Stimulated activated naive CD8-positive, alpha-beta T cell treated with anti-CD3 and anti-CD28 coated beads, Interleukin-15, Interleukin-2, amounts not matched to agents 100 U/mL and 50 U/mL, for 24 hours (primary cell): ENCODE measurements at places on chromosomes 2 and 18.

DNA sequence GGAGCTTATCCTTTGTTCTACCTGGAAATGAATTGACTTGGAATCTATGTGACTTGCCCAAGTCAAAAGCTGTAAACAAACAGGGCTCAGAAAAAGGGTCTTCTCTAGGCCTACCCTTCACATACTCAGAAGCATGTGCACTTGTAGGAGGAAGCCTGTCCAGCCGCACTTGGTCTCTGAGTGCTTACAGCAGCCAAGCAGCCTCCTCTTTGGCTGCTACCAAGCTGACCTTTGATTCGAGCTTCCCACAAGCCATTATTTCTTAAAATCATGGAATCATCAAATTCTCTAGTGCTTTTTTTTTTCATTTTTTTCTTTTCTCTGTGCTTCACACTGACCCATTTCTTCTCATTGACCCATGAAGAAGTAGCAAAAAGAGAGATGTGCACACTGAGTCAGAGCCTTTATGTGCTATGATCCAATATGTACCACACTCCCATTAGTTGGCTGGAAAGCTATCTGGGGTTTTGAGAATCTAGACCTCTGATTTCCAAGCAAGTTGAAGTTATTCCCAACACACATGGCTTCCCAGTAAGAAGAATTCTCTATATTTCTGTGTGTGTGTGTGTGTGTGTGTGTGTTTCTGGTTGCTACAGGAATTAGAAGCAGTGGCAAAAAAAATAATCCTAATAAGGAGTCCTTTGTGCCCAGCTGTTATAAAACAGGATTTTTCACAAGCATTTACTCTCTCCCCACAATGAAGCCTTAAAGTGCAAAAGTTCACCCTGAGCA, 550.3 kb upstream of the TNP1 start:
- DNase-seq: no peak

DNA sequence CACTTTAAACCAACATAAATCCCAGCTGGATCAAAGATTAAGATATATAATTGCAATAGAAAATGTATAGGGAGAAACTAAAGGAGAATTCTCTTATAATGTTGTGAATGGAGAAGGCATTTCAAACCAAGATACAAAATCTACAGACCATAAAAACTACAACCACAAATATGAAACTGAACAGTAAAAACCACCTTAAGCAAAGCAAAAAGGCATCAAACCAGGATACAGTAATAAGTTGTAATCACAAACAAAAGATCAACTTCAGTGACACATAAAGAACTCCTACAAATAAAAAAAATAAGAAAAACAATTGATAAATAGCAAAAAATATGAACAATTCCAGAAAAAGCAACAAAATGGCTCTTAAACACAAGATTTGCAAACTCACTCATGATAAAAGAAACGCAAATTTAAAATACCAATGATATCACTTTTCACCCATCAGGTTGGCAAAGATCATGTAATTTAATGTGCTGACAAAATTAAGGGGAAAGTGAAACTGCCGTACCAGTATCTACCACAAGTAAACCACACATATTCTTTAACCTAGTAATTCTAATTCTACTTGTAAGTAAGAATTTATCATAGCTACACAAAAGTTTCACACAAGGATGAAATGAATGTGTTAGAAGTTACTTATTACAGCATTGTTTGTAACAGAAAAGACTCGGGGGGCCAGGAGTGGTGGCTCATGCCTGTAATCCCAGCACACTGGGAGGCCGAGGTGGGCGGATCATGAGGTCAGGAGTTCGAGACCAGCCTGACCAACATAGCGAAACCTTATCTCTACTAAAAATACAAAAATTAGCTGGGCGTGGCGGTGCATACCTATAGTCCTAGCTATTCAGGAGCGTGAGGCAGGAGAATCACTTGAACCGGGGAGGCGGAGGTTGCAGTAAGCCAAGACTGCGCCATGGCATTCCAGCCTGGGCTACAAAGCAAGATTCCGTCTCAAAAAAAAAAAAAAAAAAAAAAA, 101.9 kb downstream of the USP34 start:
- peak; percentile 15 for DNase-seq

GRCh38 chr2:180999274-180999964, 19.0 kb downstream of the UBE2E3 start:
- DNase-seq: no peak

DNA sequence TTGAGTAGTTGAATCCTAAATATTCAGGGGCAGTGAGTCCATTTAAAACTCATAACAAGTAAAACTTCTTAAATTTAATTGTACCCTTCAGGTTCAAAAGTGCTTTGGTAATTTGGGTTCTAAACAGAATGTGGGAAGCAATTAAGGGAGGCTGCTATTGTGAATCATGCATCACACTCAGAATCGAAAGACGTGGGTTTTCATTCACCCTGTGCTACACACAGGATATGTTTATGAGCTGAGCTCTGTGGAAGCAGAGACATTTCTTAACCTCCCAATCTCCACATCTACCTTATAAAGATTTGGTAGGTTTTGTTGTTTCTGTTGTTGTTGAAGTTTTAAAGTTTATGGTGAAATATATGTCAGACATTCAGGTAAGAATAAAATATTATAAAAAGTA, 633.4 kb downstream of the DPP10 start:
- DNase-seq: no peak

DNA sequence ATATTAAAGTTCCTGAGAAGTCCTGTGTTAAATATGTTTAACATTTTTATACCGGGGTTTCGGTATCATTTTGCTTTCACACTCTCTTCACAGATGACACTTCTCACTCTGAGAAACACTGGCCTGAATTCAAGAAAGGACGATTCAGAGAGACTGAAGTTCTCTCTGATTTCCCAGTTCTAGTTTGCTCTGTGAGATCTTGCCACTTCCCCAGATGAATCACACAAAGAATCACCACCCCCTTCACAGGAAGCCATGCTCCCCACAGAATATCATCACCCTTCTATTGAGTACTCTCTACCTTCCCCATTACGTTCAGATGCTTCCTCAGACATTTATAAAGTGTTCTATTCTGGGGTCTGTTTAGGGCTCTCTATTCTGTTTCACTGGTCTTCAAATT, 16.1 kb upstream of the CD207 start:
- DNase-seq: no peak

DNA sequence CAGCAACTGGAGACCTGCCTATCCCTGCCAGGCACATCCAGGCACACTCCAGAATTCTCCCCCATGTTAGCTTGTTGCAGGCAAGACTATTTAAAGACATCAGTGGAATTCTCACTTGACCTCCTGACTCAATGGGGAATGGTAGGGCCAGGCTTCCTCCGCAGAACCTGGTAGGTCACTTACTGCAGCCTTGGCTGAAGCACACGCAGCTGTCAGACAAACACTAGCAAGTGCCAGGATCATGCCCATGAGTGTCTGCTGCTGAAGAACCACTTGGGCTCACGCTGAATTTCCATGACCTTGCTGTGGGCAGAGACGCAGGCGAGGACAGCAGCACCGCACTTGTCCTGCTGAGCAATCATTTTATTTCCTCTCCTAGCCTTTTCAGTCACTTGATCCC, 3.2 kb downstream of the LRRC30 start:
- DNase-seq: no peak

GRCh38 chr2:234334151-234334550, 162.7 kb downstream of the ARL4C start:
- DNase-seq: no peak

DNA sequence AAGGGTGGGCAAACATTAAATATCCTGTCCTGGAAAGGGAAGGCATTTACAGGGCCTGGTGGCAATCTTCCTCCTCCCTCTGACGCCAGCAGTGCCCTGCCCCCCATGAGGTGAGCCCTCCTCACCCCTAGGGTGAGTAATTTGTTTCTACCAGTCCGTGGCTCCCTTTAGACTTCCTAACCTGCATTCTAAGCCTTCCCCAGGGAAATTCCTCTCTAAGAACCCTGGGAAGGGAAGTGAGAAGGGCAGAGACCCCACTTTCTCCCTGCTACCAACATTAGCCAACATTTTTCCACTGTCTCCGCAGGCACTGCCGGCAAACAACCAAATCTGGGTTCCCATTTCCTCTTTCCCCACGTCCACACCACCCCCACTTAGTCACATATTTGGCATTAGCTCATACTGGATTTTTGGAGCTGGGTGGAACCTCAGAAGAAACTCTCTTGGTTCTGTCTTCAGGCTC, 69.3 kb downstream of the NRP2 start:
- no peak for DNase-seq

- no peak for DNase-seq
These were observed 84.3 kb downstream of the EFEMP1 start for GRCh38 chr2:55839182-55839819.

GRCh38 chr2:143345887-143346787, 216.9 kb downstream of the ARHGAP15 start:
- no peak for DNase-seq

DNA sequence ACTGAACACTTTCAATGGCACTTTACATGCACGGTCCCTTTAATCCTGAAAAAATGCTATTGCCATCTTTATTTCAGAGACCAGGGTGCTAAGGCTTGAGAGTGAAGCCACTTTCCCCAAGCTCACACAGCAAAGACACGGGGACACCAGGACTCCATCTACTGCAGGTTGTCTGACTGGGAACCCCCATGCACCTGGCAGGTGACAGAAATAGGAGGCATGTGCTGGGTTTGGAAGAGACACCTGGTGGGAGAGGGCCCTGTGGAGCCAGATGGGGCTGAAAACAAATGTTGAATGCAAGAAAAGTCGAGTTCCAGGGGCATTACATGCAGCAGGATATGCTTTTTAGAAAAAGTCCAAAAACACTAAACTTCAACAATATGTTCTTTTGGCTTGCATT, 5.2 kb upstream of the EHD3 start:
- no peak for DNase-seq

DNA sequence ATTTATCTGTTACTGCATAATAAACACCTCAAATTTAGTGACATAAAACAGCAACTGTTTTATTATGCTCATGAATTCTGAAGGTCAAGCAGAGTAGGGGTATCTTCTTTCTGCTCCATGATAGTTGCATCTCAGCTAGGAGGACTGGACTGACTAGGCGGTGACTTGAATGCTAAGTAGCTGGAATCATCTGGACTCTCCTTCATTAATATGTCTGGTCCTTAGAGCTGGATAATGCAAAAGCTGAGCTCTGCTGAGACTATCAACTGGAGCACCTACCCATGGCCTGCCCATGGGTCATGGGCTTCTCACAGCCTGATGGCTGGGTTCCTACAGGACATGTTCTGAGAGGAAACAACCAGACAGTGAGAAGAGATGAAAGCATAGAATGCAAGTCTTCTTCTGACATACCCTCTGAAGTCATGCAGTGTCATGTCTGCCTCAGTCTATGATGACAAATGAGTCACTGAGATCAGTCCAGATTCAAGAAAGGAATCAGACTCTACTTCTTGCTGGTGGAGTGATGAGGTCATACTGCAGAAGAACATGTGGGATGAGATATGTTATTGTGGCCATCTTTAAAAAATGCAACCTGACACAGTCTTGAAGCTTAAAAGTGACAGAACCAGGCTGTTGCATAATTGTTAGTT, 174.2 kb upstream of the OSR1 start:
- no peak for DNase-seq

DNA sequence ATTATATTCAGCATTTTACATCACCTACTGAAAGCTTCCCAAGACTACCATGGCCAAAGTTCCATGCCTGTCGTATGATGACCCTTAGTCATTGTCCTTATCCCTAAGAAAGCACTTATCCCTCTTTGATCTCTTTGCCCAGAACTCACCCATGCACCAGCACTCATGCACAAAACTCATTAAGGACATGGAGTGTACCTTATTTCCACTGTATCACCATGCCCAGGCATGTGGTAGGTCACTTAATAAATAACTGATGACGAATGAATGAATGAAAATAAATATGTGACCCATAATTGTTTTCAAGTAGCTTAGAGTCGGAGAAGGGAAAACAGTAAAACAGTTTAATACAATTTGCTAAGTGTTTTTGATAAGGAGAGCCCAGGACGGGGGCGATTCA, 220.1 kb downstream of the IKZF2 start:
- no peak for DNase-seq

- DNase-seq: no peak
These were observed 1233.0 kb upstream of the NRXN1 start for GRCh38 chr2:52264911-52265310.

- no peak for DNase-seq
These were observed 105.4 kb downstream of the DSEL start for GRCh38 chr18:67411116-67411515.

- DNase-seq: no peak
These were observed 324.1 kb downstream of the DLGAP1 start for GRCh38 chr18:4130734-4131719.

GRCh38 chr2:186031229-186031628, 292.6 kb downstream of the FSIP2 start:
- DNase-seq: no peak

DNA sequence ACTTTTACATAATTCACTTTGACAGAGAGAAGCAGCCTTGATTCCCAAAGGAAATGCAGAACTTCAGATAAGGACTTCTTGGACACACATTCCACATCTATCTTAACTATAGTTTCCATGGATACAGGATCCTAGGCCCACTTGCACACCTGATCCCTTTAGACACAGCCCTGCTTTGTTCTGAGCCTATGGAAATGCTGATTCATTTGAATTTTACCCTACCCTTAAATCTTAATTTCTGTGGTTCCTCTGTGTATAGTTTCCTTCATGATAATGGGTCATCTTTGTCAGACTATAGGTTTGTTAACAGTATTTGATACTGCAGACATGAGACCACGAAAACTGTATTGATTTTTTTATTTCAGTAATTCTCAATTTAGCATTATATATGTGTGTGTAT, 77.4 kb downstream of the ACTR3 start:
- DNase-seq: no peak

- DNase-seq: no peak
These were observed 26.5 kb downstream of the STEAP3 start for GRCh38 chr2:119249855-119250717.

- no peak for DNase-seq
These were observed 322.6 kb downstream of the ASXL3 start for GRCh38 chr18:33900638-33901037.

DNA sequence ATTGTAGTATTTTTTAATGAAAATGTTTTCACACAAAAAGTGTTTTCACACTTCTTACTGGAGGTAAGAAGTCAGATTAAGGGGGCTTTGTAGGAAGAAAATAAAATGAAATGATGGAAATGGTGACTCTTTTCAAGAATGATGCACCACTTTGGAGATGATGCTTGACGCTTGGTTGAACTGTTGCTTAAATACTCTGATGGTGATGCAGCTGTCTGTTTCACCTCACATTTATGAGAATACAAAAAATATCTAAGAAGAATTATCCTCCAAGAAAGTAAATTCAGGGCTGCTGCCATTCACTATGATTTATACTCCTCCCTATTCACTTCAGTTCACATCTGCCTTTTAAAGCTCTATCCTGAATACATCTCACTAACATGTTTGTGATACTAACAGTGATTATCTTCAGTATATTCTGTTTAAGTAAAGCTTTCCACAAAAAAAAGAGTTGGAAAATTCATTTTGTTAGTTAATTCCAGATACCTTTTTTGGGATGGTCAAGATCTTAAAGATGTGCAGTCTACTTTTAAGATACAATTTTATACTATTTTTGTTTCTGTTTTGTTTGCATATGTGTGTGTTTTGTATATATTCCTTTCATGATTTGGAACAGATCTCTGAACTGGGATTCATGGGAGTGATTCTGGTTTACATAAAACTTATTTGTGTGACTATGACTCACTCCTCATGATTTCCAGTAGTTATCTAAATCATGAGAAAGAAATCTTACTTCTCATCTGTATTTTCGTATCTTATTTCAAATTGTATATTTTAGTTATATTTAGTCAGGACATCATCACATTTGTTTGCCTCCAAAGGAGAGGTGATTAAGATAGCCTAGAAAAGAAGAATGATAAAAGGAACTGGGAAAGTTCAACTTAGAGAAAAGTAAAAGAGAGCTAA, 53.1 kb downstream of the SLC39A10 start:
- no peak for DNase-seq

GRCh38 chr2:73700661-73701447, 36.3 kb downstream of the TPRKB start:
- no peak for DNase-seq
